Stromal cell of bone marrow (primary cell): ENCODE measurements at places on chromosomes 5 and 9.

- peak; percentile 40 for DNase-seq
These were observed 202.6 kb downstream of the PIK3R1 start for GRCh38 chr5:68418201-68418600.

GRCh38 chr9:22595805-22596204 lies 149.2 kb downstream of the DMRTA1 start:
- no peak for DNase-seq

DNA sequence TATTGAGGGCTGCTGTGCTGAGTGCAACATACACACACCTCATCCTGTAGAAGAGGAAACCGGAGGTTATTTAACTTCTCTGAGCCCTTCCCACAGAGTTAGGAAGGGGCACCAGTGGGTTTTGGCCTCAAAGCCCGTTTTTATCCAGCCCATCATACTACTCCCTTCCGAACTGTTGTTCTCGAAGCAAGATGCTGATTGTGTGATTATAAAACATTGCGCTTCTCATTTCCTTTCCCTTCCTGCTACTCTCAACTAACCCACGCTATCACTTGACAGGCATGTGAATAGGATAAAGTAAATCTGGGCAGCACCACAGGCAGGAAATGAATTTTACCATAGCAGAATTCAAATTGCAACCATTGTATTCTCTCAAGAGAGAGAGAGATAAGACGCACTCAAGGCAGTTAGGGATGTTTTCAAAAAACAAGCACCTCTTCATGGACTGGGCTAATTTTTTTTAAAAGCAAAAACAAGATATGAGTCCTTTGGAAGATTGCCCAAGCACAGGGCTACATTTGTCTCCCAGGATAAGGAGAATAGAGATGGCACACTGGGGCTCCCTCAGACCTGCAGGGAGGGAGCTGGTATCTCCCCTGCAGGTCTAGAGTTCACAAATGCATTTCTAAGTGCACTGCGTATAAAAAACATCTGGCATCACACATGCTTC lies 52.6 kb downstream of the GNA14 start:
- DNase-seq = no peak

GRCh38 chr5:78758169-78758839 lies 109.7 kb upstream of the LHFPL2 start:
- no peak for DNase-seq

DNA sequence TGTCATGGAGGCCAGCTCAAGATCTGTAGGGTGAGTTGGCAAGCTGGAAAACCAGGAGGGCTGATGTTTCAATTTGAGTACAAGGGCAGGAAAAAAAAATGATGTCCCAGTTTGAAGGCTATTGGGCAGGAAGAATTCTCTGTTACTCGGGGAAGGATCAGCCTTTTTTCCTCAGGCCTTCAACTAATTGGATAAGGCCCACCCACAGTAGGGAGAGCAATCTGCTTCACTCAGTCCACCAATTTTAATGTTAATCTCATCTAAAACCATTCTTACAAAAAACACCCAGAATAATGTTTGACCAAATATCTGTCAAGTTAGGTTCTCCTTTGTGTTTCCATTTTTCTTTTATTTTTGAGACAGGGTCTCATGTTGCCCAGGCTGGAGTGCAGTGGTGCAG lies 382.4 kb downstream of the ARRDC3 start:
- DNase-seq = no peak

GRCh38 chr9:29697011-29697410 lies 2123.7 kb upstream of the C9orf72 start:
- peak; percentile 4 for DNase-seq

- DNase-seq = no peak
These were observed 616.3 kb downstream of the EBF1 start for GRCh38 chr5:158483281-158483860.
